ENCODE measurements at places on chromosomes 7 and 10.

DNA sequence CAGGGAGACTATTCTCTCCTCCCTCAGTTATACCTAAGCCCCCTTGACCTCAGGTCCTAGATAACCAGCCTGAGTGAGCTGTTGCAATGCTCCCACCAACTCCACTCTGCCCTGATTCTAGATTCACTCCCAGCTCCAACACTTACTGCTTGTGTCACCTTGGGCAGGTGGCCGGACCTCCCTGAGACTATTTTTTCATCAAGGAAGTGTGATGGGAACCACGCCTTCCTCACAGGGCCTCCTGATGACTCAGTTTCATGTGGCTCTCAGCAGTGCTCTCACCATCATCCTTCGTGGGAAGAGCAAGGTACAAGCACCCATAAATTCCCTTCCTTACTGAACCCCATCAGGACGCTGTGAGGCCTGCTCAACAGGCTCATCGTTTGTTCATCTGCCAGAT is 925.8 kb upstream of the ZNF722 start:
- no peak for DNase-seq

DNA sequence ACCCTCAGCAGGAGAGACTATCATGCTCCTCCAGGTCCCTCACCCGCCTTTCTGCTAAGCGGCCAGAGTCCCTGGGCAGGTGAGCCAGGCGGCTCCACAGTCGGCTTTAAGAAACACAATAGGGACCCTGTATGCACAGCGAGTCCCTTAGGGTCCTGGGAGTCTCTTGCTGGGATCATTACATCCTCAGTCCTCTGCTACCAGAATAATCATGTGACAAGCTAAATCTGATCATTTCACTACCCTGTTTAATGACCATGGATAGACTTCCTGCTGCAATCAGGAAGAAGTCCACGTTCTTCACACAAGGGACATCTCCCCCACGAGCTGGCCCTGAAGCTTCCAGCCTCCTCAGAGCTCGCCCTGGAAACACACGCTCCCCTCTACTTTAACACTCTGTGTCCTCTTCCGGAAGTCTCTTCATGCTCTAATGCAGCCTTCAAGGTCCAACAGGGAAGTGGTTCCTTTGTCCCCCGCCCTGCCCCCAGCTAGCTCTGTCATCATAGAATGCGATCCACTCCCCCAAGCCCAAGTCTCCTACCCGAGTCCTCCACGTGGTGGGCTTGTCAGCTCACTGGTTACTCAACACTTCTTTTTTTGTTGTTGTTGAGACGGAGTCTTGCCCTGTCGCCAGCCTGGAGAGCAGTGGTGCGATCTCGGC is 101.5 kb downstream of the RNF216 start:
- DNase-seq: peak; percentile 74

- DNase-seq: no peak
These were observed 772.1 kb downstream of the CCSER2 start for GRCh38 chr10:85100495-85100894.

DNA sequence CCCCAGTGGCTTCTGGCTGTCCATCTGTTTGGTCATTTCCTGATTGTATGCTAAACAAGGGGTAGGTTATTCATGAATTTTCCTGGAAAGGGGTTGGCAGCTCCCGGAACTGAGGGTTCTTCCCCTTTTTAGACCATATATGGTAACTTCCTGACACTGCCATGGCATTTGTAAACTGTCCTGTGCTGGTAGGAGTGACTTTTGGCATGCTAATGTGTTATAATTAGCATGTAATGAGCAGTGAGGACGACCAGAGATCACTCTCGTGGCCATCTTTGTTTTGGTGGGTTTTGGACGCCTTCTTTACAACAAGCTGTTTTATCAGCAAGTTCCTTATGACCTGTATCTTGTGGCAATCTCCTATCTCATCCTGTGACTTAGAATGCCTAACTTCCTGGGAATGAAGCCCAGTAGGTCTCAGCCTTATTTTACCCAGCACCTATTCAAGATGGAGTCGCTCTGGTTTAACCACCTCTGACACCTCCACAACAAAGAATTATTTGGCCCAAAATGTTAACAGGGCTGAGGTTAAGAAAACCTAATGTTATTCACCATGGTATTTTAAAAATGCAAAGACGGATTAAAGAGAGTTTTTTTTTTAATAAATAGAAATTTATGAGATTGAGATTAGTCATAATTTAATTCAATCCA is 2.4 kb upstream of the PTN start:
- DNase-seq: no peak

- DNase-seq: no peak
These were observed 142.2 kb downstream of the ATXN7L1 start for GRCh38 chr7:105734233-105734632.

DNA sequence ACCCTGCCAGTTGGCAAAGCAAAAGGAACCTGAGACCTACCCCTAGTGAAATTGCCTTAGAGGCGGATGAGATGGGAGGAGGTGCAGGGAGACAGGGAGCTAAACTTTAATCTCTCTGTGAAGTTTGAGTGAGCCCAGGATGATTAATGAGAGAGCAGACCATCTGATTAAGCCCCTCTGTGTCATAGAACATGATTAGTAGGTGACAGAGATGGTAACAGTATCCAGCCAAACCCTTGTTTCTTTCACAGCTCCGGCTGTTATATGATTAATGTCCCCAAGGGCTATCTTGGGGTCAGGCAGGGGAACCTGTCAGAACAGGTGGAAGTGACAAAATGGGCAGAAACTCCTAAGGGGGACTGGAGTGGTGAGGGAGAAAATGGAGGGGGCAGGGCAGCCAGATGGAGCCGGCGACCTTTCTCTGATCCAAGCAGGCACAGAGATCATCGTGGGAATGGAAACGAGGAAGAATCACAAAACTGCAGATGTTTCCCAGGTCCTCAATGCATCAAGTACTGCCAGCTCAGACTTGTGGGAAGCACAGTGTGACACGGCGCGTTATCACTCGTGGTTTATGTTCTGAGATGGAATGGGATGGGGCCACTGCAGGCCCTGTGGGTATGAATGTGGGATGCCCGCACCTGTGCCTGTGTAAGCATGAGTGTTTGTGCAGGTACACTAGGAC is 684.2 kb downstream of the LRMDA start:
- no peak for DNase-seq

DNA sequence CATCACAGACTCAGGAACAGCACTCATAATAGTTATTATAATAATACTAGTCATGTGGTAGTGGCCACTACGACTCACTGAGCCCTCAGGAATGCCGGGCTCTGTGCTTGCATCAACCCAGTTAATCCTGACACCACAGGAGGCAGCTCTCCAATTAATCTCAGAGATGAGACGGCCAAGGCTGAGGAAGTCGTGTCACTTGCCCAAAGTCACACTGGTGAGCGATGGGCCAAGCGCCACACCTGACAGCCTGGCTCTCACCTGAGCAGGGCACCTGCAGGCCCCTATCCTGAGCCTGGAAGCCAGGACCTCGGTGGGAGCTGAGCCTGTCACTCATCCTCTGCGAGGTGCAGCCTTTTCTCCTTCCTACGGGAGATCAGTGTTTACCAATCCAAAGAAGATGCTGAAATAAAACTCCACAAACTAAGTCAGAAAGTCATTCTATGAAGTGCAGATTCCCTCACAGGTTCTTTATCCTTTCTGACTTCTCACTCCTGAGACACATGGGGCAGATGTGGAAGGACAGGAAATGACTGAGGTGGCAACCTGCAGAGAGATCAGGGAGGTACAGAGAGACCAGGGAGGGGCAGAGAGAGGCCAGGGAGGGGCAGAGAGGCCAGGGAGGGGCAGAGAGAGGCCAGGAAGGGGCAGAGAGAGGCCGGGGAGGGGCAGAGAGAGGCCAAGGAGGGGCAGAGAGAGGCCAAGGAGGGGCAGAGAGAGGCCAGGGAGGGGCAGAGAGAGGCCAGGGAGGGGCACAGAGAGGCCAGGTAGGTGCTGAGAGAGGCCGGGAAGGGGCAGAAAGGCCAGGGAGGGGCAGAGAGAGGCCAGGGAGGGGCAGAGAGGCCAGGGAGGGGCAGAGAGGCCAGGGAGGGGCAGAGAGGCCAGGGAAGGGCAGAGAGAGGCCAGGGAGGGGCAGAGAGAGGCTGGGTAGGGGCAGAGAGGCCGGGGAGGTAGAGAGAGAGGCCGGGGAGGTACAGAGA is 38.5 kb downstream of the VIPR2 start:
- no peak for DNase-seq

- no peak for DNase-seq
These were observed 136.3 kb downstream of the DPY19L1 start for GRCh38 chr7:34900891-34901513.
